ENCODE measurements at places on chromosomes 2 and 18.

GRCh38 chr2:6945821-6946220 is 28.6 kb downstream of the RNF144A start:
- DNase-seq: no peak

- no peak for DNase-seq
Measured at GRCh38 chr2:218878486-218878885, 2.2 kb upstream of the WNT10A start.

GRCh38 chr2:212712466-212712865 is 173.9 kb upstream of the ERBB4 start:
- no peak for DNase-seq

GRCh38 chr2:140791802-140792201 is 1339.0 kb downstream of the LRP1B start:
- no peak for DNase-seq

DNA sequence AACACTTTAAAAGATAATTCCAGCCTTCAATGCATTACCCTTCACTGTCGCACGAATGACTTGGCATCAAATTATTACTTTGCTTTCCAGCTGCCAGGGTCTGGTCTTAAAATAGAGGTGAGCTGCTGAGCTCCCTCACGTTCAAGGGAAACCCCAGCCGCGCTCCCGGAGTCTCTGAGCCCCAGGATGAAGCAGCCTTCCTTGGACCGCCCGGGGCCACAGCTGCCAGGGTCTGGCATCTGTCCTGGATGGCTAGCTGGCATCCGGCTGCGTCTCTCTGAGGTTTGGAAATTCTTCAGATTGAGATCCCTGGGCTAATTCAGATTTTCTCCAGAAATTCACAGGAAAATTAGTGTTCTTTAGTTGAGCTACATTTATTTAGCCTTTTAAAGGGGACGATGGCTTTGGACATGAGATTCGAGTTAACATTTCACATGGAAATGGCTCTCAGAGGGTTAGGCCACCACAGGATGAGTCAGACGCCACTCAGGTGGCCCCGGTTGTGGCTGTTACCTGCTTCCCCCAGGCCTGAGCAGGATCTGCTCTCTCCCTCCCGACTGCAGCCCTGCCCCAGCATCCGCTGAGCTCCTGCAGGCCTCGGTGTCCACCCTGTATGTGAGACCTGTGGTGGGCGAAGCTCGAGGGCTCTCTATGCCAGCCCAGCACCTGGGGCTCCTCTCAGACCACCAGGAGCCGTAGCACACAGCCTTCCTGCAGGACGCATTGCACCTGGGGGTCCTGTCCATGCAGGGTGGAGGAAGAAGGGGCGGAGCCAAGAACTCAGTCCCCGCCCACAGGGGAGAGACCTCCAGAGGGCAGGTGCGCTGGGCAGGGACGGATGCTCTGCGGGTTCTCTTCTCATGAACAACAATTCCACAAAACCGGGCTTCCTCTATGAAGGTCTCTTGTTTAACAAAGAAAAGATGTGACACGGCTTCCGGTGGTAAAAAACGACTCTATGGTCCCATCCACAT is 255.5 kb downstream of the TWIST2 start:
- no peak for DNase-seq

DNA sequence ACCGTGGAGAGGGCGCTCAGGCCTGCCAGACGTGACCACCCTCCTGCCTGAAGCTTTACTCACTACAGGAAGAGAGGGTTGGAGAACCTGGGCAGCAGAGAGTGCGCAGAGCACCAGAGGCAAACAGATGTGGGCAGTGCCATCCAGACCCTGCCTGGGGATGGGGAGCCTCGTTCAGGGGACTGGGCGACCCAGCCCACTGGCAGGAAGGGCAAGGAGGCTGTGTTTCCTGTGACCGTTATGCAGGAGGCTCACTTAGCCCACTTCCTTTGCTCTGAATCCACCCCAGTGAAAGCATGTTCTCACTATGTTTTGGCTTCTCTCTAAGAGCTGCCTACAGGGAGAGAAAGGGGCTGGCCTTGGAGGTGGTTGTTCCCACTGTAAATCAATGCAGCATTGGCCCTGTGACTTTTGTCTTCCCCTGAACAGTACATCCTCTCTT is 23.0 kb upstream of the ACKR3 start:
- DNase-seq: peak; percentile 42

GRCh38 chr2:26653207-26654060 is 12.3 kb upstream of the CIB4 start:
- DNase-seq: no peak

- DNase-seq: no peak
Measured at GRCh38 chr18:62867534-62867933, 152.2 kb downstream of the PHLPP1 start.

- no peak for DNase-seq
Measured at GRCh38 chr2:4668381-4668780, 965.0 kb downstream of the DCDC2C start.

GRCh38 chr18:64806232-64806631 is 657.3 kb upstream of the LINC00305 start:
- no peak for DNase-seq

DNA sequence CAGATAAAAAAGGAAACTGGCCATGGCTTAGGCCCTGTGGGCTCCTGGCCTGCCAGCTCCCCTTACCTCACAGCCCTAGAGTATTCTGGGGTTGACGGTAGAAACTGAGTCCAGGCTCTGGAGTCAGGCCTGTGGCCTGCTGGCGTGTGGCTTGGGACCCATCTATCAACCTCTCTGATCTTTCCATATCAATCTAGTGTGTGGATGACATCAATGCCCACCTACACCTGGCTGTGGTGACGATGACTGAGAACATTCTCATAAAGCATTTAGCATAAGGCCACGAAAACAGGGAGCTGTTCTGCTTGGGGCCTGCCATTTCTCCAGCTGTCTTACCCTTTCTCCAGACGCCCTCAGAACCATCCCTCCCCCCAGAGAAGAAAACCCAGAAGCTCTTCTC is 17.9 kb downstream of the PCARE start:
- no peak for DNase-seq

DNA sequence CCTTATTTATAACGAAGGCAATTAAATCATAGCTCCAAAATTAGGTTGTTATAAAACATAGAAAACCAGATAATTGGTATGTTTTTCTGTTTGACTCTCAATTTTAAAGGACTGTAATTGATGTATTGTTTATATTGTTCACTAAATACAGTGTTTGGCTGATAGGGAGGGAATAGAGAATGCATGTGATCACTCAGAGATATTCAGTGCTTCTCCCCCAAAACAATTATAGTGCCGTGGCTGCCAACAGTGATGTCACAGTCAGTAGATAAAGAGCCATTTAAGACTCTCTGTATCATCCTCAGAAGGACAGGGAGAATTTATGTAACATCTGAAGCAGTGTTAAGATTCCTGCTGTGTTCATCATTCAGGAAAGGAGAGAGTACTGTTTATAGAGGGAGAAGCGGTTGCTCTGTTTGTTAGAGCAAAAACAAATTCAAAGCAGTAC is 69.6 kb downstream of the PHLPP1 start:
- DNase-seq: no peak

DNA sequence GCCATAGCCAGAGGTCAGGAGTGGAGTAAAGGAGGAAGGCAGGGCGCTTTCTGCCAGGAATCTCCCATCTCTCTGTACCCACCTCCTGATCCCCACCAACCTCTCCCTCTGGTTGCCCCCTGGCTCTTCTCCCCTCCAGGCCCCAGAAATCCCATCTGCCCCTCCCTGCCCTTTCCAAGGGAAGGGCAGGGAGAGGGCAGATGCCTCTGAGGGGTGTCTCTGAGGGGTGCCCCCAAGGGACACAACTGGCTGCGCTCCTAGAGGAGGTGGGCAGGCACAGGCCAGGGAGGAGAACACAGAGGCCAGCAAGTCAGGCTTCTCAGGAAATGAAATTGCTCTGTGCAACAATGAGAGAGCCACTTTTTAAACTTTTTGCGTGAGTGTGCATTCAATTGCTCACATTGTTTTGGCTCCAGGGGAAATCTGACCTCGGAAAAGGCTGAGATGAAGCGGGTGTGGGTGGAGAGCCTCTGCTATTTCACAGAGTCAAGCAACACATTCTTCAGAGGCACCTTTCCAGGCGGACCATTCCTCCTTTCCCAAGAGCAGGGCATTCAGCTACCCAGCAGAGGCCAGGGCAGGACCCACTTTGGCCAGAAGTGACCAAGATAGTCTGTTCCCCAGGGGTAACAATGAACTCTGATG is 125.5 kb downstream of the SMAD7 start:
- DNase-seq: no peak

DNA sequence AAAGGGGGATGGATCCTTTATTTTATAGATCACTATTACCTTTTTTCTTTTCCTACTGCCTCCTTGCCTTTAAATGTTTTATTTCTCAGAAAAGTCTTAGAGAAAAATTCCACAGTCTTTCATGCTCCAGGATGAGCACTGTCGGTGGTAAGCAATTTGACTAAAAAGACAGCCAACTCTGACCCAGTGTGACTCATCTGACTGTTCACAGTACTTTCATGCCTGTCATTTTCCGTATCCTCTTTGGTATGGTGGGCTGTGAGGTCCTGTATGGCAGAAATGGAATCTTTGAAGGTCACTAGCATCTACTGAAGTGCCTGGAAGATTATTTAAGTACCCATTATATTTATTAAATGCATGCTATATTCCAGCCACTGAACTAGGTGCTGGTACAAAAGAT is 2.1 kb upstream of the RFTN2 start:
- DNase-seq: no peak

- no peak for DNase-seq
Measured at GRCh38 chr2:69615969-69616368, 27.6 kb downstream of the AAK1 start.

GRCh38 chr18:13258921-13259320 is 40.4 kb downstream of the LDLRAD4 start:
- no peak for DNase-seq

- no peak for DNase-seq
Measured at GRCh38 chr2:38930600-38930999, 40.9 kb downstream of the ARHGEF33 start.

DNA sequence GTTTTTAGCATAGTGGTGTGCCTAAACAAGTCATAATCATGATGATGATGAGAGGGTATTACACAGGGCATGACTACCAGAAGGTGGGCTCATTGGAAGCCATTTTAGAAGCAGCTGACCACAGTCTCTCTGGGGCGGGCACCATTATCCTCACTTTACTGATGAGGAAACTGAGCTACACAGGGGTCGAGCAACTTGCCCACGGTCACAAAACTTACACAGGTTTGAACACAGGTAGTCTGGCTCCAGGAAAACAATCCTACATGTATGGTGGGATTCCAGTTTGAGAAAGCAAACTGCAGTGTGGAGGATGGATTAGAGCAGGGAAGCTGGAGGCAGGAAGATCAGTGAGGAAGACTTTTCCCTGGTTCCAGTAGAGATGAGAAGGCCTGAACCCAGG is 6.2 kb downstream of the RHOB start:
- no peak for DNase-seq

DNA sequence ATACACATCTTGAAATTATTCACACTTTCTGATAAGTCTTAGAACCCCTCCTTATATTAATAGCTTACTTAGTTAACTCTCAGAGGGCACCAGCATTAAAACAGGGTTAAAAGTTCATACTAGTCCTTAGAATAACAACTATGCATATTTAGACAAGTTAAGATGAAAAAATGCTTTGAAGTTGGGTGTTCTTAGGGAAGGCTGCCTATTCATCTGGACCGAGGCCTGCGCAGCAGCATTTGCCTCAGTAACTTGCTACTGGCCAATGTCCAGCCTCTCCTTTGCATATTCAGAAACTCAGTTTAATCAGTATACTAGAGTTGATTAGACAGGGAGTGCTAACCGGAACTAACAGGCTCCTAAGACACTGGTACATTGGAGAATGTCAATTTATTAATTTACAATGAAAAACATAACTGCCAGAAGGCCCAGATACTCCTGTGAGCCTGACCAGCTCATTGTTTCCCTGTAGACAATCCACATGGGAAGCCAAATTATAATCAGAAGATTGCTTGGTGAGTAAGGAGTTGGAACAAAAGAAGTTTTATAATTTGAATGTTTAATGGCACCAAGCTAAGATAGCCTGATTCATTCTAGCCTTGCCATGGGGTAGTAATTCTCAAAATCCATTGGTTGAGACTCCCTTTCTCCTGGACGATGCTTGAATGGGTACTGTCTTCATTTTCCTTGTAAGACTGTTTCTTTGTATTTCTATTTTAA is 48.9 kb downstream of the DYNC1I2 start:
- no peak for DNase-seq

- no peak for DNase-seq
Measured at GRCh38 chr2:241947401-241947800, 77.9 kb downstream of the RTP5 start.

- no peak for DNase-seq
Measured at GRCh38 chr2:29463181-29463900, 348.1 kb downstream of the CLIP4 start.

DNA sequence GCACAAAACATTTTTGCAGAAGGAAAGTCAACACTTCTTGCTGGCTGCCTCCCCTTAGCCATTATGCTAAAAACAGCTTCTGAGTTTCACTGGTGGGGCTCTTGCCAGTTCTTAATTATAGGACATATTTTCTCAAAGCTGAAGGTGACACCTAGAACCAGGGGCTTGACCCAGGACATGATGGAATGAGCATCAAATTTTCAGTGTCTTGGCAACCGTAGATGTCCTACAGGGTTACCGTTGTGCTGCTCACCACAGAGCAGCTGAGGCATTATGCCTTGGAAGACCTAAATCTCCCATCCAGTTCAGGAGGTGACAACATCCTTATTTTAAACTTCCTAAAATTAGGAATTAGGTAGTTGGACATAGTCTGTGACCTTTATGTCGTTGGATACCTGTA is 46.7 kb downstream of the TMEM185B start:
- no peak for DNase-seq

GRCh38 chr2:235539773-235540172 is 45.9 kb downstream of the AGAP1 start:
- DNase-seq: no peak

GRCh38 chr2:196957881-196958525 is 31.5 kb upstream of the PGAP1 start:
- DNase-seq: no peak

- DNase-seq: no peak
Measured at GRCh38 chr2:70030724-70031420, 56.4 kb upstream of the PCBP1 start.

- peak; percentile 10 for DNase-seq
Measured at GRCh38 chr2:32357318-32358110, 691 bp downstream of the BIRC6 start.

DNA sequence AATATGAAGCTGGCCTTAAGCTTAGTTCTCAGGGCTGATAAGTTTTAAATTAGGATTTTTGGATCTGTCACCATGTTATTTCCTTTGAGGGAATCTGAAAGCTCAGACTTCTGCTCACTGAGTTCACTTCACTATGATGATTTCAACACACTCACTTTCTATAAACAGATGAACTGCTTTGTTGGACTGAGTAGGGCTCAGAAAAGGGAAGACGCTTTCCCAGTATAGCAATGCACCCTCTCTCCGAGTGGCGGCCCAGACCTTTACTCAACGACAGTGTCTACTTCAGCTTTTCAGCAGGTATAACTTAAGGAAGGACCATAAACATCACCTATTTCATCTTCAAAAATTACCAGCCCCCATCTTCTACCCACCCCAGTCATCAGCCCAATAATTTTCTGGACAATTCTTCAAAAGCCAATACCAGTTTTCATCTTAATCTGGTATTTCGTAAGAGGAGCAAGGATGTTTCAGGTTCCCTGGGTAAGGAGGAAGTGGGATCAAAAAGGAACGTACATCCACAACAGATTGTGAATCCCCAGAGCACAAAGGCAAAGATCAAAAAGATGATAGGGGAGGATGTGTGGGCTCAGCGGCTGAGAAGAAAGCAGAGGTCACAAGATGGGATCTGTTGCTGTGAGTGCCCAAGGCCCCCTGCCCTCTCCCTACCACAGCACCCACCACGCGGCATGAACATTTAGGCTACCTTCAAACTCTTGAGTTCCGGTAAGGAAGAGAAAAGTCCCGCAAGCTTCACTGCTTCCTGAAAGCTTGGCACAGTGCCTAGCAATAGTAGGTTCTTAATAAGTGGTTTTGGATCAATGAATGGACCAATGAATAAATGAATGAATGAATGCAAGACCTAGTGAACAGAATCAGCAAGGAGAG is 41.9 kb downstream of the LPIN2 start:
- peak; percentile 54 for DNase-seq

Measured in CD4-positive, alpha-beta T cell treated with Interleukin-2 at 100 ng/mL for 4 hours (primary cell).